ENCODE measurements at places on chromosomes 2 and 18. TPM values are rescaled to one million over a fixed set of nuclear protein-coding genes. Genes with fewer than 3 reads are reported as not detected.

NPPC gene
- total RNA-seq, result not detected

GKN2 gene
- total RNA-seq, result not detected

PDCD1 gene
- not detected for total RNA-seq

TLK1 gene
- 33.7 TPM for total RNA-seq

SP140L gene
- total RNA-seq, result 9.6 TPM

RSAD2 gene
- total RNA-seq, result 0.50 TPM

FAM161A gene
- total RNA-seq, result 1.3 TPM

SLC40A1 gene
- total RNA-seq, result 73.1 TPM

ABCG5 gene
- total RNA-seq, result not detected

VWA3B gene
- not detected for total RNA-seq

MAP3K19 gene
- total RNA-seq, result not detected

SP110 gene
- total RNA-seq, result 9.8 TPM

HOXD3 gene
- total RNA-seq, result 0.29 TPM

BMP10 gene
- total RNA-seq, result not detected

PAIP2B gene
- total RNA-seq, result 0.66 TPM

GAREM1 gene
- 3.5 TPM for total RNA-seq

SLC9A4 gene
- total RNA-seq, result not detected

CFAP221 gene
- total RNA-seq, result not detected

VSNL1 gene
- 0.29 TPM for total RNA-seq

SLC39A6 gene
- total RNA-seq, result 70.1 TPM

KCNIP3 gene
- total RNA-seq, result 2.9 TPM

GNLY gene
- not detected for total RNA-seq
